DMS79 (cell line): ENCODE measurements at places on chromosomes 2 and 18.

DNA sequence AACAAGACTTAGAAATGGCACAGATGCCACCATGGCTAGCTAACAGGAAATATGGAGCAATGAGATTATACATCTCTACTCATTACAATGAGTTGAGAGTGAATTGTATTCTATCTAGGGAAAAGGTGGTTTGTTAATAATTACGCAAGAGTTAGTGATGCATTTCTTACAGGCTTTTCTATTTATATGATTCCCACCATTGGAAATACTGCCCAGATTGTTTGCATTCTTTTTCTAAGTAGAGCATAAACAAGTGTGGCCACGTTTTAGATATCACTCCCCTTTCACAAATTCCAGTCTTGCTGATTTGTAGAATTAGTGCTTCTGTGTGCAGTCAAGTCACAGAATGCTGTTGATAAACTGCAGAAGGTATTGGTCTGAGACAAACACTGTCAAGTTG, 56.6 kb downstream of the ZNF804A start:
- DNase-seq = no peak

- no peak for DNase-seq
These were observed 148.6 kb downstream of the TWIST2 start for GRCh38 chr2:238996331-238997136.

DNA sequence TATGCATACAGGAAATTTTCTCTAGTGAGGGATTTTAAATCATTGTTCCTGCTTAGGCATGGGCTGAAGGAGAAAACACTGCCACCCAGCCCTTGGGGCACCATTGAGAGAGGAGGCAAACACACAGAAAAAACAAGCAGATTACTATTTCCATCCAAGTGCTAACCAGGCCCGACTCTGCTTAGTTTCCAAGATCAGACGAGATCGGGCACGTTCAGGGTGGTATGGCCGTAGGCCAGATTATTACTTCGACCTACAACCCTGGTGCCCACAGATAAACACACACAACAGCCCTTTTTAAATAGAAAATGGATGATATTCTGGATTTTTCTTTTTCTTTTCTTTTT, 45.4 kb upstream of the RHOB start:
- no peak for DNase-seq

- DNase-seq = no peak
These were observed 594.3 kb upstream of the NETO1 start for GRCh38 chr18:73462092-73462491.

GRCh38 chr2:65969161-65969560, 465.8 kb upstream of the MEIS1 start:
- no peak for DNase-seq

- DNase-seq = no peak
These were observed 386.4 kb downstream of the THSD7B start for GRCh38 chr2:137151731-137152130.

GRCh38 chr2:197212344-197213262, 98.0 kb downstream of the ANKRD44 start:
- no peak for DNase-seq

GRCh38 chr18:21991886-21992285, 177.5 kb upstream of the GATA6 start:
- DNase-seq = no peak

- DNase-seq = no peak
These were observed 137.1 kb downstream of the LTBP1 start for GRCh38 chr2:33083699-33084387.

DNA sequence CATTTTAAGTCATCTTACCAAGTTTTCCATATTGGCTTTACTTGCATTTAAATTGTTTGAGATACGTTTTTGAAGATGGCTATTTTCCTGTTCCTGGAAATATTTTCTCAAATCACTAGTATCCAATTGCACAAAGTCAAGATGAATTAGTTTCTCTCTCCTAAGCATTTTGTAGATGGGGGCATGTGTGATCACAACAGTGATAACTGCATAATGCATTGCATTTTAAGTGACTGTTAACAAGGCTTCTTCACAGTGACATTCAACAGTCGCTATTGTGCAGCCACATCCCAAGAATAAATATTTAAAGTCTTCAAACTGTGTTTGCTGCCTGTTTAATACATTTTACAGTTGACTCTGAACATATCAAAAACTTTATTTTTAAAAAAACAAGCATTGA, 694.2 kb upstream of the CDH7 start:
- no peak for DNase-seq

DNA sequence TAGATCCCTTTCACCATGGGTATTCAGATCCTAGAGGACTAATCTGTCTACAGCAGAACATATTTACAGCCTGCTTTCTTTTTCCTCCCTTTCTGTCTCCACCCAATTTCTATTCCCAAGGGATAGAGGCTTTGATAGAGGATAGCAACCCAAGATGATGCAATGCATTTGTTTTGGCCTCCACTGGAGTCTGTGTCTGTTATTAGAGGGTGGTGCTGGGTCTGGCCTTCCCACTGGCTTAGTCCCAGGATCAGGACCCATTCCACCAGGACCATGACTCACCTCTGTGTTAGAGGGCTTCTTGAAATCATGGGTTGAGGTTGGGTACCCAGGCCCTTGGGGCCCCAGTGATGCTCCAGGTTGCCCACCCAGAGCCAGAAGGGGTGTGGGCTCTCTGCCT, 239.7 kb upstream of the TNP1 start:
- DNase-seq = no peak

DNA sequence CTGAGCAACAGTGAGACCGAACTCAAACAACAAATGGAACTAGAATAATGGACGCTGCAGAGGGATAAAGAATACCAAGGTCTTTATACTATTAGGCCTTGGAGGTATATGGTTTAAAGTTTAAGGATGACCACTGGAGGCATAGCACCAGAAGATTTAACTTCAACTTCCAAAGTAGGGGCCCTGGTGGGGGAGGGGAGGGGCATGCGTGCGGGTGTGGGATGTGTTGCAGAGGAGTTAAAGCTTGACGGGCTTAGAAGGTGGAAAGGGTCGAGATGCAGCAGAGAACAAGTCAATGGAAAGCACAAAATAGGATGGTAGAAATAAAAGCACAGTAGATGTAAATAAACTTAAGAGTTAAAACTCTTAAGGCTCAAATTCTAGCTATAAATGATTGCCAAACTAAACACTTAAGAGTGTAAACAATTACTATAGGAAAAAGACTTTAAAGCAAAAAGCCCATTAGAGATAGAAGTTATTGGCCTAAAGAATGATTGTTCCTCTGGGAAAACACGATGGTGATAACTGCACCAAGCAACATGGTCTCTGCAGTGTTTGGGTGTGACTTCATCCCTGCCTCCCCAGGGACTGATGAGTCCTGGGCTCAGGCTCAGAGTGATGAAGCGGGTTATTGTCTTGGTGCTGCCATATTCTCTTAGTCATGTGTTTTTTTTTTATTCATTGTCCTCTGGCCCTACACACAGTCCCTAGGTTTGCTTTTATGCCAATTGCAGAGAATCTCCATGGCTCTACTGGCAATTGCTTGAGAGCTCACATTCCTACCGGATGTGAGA, 13.0 kb downstream of the RRM2 start:
- peak; percentile 7 for DNase-seq

- no peak for DNase-seq
These were observed 170.9 kb upstream of the SIX2 start for GRCh38 chr2:45180033-45180746.

DNA sequence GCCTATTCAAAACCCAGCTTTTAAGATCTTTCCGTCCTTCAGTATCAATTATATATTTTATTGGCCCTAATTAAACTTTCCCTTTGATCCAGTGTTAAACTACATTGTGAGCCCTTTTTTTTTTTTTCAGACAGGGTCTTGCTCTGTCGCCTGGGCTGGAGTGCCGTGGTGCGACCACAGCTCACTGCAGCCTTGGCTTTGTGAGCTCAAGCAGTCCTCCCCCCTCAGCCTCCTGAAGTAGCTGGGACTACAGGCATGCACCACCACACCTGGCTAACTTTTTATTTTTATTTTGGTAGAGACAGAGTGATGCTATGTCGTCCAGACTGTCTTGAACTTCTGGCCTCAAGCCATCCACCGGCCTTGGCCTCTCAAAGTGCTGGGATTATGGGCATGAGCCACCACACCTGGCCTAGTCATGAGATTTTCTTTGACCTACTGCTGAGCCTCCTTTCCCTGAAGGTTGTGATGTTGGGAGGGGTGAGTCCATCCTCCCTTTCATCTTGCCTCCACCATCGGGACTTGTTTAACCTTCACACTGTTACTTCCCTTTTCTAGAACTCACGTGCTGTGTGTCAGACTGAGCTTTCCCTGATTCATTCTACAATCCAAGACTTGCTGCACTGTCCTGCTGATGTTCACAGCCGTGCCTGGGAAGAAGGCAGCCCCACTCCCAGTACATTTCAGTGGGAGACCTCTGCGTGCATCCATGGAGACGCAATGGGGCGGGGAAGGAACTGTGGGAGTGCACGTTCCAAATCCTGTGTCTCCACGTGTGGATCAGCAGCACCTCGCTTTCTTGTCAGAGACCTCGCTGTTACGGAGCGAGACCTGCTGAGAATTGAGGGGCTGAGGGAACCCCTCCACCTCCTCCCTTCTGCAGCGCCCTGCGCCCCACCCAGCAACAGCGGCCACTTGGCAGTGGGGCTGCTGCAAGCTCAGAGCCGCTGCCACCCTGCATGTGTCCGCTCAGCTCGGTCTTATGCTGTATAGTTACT, 10.8 kb downstream of the OXER1 start:
- no peak for DNase-seq

- no peak for DNase-seq
These were observed 60.9 kb downstream of the ICOS start for GRCh38 chr2:203997481-203997880.

DNA sequence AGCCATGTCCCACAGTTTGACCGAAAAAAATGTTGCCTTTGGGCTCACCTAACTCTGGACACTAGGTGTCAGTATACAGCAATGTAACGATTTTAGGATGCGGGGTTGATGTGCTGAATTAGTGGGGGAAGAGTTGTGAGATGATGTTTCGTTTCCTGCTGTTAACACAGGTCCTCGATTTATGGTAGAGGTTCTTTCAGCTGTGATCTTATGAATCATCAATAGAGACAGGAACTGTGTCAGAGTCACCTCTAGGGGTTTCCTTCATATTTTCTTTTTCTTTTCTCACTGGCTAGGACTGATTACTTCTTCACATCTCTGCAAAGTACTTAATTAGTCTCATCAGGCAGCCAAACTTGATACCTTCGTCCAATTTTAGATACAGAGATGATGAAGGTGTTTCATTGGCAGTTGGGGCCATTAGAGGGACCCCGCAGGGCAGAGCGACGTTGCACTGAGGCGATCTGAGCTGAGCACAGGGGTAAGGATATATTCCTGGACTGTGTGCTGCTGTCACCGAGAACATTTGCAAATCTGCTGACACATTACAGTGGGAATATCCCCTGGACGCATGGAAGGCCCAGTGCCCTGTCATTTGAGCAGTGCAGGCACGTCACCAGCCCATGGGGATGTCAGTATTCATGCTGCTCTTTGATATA, 10.2 kb upstream of the MMADHC start:
- peak; percentile 67 for DNase-seq

DNA sequence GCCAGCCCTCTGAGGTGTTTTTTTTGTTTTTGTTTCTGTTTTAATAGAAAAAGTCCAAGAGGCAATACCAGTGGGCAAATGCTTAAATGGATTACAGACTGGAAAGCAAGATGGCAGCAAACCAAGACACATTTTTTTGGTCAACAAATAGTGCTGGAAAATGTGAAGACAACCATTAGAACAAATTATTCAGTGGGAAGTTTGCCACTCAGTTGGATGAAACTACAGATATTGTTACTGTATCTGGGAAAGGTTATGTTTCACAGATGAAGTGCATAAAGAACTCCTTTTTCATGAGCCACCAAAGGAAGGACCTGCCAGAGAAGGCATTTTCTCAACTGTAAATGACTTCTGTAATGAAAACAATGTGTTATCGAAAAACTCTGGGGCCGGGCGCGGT, 93.0 kb upstream of the ODC1 start:
- DNase-seq = no peak

DNA sequence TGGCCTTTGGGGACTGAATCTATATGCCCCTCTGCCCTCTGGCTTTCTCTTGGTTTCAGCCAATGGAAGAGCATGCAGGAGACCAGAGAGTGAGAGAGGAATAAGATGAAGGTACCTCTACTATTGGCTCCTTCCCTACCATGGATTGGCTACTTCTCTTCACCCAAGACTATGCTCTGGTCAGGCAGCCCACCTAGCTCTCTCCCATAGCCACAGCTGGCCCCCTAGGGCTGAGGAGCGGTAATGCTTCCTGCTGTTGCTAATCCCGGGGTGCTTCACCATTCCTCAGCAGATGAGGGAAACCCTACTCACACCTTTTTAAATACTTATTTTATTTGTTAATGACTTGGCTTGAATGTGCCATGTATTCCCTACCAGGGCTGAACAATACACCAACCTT, 142.4 kb downstream of the MREG start:
- no peak for DNase-seq

DNA sequence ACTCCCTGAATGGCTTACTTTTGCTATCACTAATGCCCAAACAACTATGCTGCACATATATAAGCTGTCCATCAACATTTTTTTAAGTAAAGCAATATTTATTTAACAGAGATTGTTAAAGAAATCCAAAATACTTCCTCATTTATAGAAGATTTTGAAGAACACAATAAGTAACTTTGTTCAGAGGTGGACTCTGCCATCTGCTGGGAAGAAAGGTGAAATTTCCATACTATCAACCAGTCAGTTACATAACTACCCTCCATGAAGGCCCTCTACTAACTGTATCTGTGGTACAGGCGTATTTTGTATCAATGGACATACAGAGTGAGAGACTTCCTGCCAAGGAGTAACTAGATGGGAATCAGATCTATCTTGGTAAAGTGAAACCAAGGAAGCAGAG, 106.0 kb downstream of the DTNB start:
- no peak for DNase-seq

DNA sequence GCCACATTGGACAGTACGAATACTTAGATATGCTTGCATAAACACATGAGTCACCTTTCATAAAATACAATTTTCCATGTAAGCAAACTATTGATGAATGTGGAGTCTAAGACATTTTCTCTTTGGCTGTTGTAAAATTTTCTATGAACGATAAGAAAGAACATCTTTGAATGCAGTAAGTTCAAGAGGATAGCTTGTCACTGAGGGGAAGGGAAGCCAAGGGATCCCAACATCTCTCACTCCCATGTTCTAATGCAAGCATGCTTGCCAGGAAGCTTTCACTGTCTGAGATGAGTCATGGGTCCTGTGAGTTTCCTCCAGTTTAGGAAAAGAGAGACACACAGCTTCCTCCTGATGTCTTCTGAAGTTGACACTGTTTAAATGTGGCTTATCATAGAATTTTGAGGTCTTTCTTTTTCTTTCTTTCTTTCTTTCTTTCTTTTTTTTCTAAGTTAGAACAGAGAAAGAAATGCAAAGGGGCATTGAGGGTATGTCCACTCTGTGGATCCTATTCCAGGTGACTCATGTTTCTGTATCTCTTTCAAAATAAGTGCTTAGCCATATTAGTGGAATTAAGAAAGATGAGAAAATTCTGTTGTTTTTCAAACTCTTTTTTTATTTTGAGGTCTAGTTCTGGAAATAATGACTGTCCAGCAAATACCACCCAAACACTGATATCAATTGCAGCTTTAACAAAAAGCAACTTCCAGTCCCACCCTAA, 146.6 kb downstream of the RDH14 start:
- DNase-seq = no peak

GRCh38 chr2:100214265-100214971, 72.0 kb upstream of the AFF3 start:
- no peak for DNase-seq
